AG04450 (cell line): ENCODE measurements at places on chromosomes 7 and 10.

DNA sequence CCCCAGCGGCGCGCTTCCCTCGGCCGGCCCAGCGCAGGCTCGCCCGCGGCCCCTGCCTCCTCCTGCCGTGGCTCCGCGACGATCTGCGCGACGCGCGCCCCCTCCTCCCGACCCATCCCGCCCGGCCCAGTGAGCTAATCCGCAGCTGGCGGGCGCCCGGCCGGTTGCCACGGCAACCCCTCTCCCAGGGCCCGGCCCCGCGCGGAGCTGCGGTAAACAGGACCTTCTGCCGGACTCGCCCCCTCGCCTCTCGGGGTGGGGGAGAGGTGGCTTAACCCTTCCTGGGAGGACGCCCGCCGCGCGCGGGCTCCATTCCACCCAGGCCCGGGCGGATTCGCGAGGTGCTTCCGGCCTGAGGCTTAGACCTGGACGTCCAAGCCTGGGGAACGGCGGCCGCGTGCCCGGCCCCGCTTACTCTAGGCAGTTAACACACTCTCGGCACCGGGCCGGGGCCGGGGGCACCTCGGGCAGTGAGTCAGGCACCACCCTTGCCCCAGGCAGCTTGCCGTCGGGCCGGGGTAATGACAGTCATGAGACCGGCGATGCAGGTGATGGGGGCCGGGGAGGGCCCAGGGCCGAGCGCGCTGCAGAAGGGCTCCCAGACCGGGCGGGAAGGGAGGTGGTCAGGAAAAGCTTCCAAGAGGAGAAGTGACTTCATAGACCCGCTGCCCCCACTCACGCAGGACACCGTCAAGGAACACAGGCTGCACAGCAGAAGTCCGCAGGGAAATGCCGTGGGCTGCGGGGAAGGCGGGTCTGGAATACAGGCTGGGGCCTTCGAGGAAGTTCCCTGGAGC is at the start of gene DENND2A:
Gene DENND2A (minus strand): TSS at position 87 of the 797 bp plus-strand sequence. CDS start 38,416 bp downstream, outside the sequence.
- DNase-seq: peak; percentile 69

GRCh38 chr7:70777251-70777650 is 354.7 kb upstream of the GALNT17 start:
- DNase-seq: no peak

DNA sequence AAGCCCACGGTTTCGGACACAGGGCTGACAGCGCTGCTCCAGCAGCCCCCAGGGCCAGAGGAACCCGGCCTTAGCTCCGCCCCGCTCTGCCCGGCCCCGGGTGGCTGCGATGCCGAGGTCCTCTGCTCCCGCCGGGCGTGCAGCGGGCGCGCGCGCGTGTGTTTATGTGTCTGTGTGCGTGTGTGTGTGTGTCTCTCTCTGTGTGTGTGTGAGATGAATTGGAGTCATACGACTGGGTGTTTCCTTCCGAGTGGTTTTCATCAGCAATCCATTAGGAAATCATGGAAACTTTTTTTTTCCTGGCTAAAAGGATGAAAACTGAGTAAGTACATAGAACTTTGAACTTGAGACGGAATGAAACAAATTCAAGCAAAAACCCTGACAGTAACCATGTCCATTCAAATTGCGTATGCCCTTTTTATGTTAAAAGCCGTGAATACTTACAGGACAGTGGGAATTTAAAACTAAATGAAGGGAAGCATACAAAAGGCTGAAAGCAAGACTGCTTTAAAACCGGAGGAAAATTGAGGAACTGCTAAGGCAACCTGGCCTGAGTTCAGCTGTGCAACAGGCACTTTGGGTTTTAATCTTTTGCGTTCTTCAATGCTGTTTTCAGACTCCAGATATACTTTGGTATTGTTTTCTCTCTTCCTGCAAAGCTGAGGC is at the start of gene CPED1:
Gene CPED1 (plus strand): TSS at position 121 of the 666 bp plus-strand sequence. CDS start 911 bp downstream, outside the sequence.
- DNase-seq: peak; percentile 73

DNA sequence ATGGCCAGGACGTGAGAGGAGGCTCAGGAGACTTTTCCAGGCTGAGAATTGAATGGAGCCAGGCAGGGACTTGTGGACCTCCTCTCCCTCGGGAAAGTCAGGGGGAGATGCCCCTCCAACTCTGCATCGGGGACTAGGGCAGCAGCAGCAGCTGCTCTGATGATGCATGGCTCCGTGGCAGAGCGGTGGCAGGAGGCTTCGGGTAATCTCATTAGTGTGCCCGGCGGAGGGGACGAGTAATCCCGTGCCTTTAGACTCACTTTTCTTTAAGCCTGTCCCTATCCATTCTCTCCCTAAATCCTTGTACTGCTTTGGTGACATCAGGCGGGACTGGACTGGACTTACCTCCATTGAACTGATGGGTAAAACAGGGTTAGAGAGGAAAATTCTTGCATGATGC is 75.1 kb downstream of the ZMIZ1 start:
- no peak for DNase-seq

- no peak for DNase-seq
Observed at GRCh38 chr10:114402233-114402632, 2.1 kb downstream of the AFAP1L2 start.

GRCh38 chr10:58554316-58554715 is 41.6 kb downstream of the BICC1 start:
- DNase-seq: no peak

DNA sequence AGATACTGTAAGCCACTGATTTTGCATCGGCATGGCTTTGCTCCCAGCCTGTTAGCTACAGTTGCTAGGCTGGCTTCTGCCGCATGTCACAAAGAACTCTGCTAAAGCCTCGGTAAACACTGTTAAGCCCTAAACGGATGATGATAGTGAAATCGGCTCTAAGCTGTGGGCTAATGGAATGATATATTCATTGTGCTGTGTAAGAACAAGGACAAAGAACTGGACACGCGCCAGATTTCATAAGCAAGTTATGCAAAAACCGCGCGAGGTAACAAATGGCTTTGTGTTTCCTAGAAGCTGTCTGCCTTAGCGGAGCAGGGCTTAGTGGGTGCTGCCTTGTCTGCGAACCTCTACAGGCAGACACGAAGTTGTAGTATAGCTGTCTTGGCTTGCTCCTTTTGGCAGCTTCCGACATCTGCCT is 331.3 kb upstream of the COBL start:
- no peak for DNase-seq

- DNase-seq: no peak
Observed at GRCh38 chr10:25082276-25083204, 66.1 kb downstream of the THNSL1 start.

- DNase-seq: no peak
Observed at GRCh38 chr7:45967591-45968157, 46.6 kb upstream of the IGFBP3 start.

DNA sequence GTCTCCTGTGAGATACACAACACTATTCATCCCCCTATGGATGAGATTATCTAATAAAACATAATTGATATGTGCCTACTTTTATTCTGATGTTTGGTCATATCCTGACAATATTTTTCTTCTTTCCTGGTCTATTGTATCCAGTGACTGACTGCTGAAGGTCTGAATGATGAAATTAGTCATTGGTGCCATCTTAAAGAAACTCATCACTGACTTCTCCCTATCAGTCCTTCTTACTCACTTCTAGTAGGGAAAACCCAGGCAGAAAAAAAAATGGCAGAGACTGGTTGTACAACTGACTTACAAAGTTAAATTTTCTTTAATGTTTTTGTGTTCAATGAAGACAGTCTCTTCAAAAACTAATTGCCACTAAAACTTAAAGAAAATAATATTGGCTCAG is 377.4 kb downstream of the HTR7 start:
- no peak for DNase-seq

- no peak for DNase-seq
Observed at GRCh38 chr7:39659356-39660013, 36.1 kb downstream of the RALA start.

- no peak for DNase-seq
Observed at GRCh38 chr7:114854369-114854768, 67.5 kb upstream of the MDFIC start.

GRCh38 chr7:29208410-29209250 is 14.1 kb downstream of the CHN2 start:
- no peak for DNase-seq

- peak; percentile 3 for DNase-seq
Observed at GRCh38 chr7:132004529-132004928, 448.1 kb upstream of the PODXL start.

- no peak for DNase-seq
Observed at GRCh38 chr7:88328787-88329186, 22.1 kb upstream of the STEAP4 start.

DNA sequence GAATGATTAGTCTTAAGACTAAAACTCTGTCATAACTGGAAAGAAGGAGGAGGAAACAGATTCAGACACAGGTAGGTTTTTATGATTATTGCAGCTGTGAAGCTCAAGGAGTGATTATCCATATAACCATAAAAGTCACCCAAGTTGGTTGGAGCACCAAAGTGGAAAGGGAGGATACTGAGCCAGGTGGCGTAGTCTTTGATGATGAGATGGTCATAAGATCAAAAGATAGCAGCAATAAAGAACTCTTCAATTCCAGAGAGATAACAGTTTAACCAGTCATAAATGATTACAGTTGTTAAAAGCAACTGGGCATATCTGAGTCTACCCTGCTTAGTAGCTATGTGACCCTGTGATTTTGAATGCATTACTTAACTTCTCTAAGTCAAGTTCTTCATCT is 8.4 kb downstream of the ABCB1 start:
- DNase-seq: no peak
